ENCODE measurements at places on chromosomes 2 and 18. TPM values are rescaled to one million over a fixed set of nuclear protein-coding genes. Genes with fewer than 3 reads are reported as not detected.

TANC1 gene
- total RNA-seq, result 36.6 TPM

ZFAND2B gene
- total RNA-seq, result 45.4 TPM

TDRD15 gene
- not detected for total RNA-seq

SKA1 gene
- total RNA-seq, result 1.5 TPM

TRIM43 gene
- total RNA-seq, result not detected

COL6A3 gene
- 8.9 TPM for total RNA-seq

STK17B gene
- total RNA-seq, result 16.5 TPM

CABLES1 gene
- 7.4 TPM for total RNA-seq

CNGA3 gene
- total RNA-seq, result not detected

POTEE gene
- not detected for total RNA-seq

DHRS9 gene
- 2.1 TPM for total RNA-seq

TBR1 gene
- not detected for total RNA-seq

GALNT3 gene
- total RNA-seq, result 28.4 TPM

ALK gene
- not detected for total RNA-seq

SIX3 gene
- total RNA-seq, result not detected

UGT1A5 gene
- total RNA-seq, result 0.67 TPM

CNRIP1 gene
- total RNA-seq, result 2.3 TPM

COL3A1 gene
- 14.9 TPM for total RNA-seq

IGFBP2 gene
- 207 TPM for total RNA-seq

MEX3C gene
- 24.2 TPM for total RNA-seq

MAL gene
- total RNA-seq, result 469 TPM

SLC4A3 gene
- 2.3 TPM for total RNA-seq

CNDP1 gene
- total RNA-seq, result not detected

TMEM198 gene
- total RNA-seq, result 0.87 TPM

RSAD2 gene
- total RNA-seq, result 0.15 TPM

MRPL44 gene
- total RNA-seq, result 18.5 TPM

SULT1C2 gene
- not detected for total RNA-seq

PFN4 gene
- not detected for total RNA-seq

Measured in esophagus squamous epithelium (tissue), 5 donors.